ENCODE measurements at places on chromosomes 16 and 17. TPM values are rescaled to one million over a fixed set of nuclear protein-coding genes. Genes with fewer than 3 reads are reported as not detected.

POLR3K gene
- 8.3 TPM for total RNA-seq

CNEP1R1 gene
- total RNA-seq = 24.3 TPM

MT4 gene
- not detected for total RNA-seq

GNAO1 gene
- 0.68 TPM for total RNA-seq

MYH1 gene
- not detected for total RNA-seq

All from H4 (cell line).